ENCODE measurements at places on chromosomes 2 and 18.
A peak's percentile ranks its signal among the peaks of the same experiment; 100 is the strongest.

DNA sequence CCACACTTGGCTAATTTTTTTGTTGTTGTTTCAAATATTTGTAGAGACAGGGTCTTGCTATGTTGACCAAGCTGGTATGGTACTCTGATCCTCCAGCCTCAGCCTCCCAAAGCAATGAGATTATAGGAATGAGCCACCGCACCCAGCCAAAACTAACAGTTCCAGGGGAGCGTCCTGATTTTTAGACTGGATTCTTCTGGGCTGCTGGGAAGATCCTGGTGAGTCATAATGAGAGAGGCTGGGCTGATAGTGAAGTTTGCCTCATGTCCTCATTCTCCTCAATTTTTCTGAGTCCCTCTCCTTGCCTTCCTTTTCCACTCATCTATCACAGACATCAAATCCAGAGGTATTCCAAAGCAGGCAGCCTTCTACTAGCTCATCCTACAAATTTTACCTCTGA lies 81.3 kb downstream of the VSNL1 start:
- DNase-seq, result no peak

- no peak for DNase-seq
These were observed 477.2 kb upstream of the LRRTM4 start for GRCh38 chr2:77999376-77999775.

- peak; percentile 48 for DNase-seq
These were observed 166.8 kb upstream of the ID2 start for GRCh38 chr2:8514796-8515758.

GRCh38 chr18:39561126-39561525 lies 1995.5 kb upstream of the CELF4 start:
- DNase-seq, result no peak

GRCh38 chr18:79510046-79510685 lies 114.4 kb downstream of the NFATC1 start:
- peak; percentile 3 for DNase-seq

All from uterus (tissue), 4 donors.